ENCODE measurements at places on chromosomes 16 and 17.

- no peak for DNase-seq
Observed at GRCh38 chr16:55263271-55264250, 60.4 kb upstream of the IRX6 start.

GRCh38 chr16:55204069-55204468 lies 119.9 kb upstream of the IRX6 start:
- DNase-seq = no peak

- DNase-seq = no peak
Observed at GRCh38 chr16:82735673-82736091, 108.9 kb downstream of the CDH13 start.

DNA sequence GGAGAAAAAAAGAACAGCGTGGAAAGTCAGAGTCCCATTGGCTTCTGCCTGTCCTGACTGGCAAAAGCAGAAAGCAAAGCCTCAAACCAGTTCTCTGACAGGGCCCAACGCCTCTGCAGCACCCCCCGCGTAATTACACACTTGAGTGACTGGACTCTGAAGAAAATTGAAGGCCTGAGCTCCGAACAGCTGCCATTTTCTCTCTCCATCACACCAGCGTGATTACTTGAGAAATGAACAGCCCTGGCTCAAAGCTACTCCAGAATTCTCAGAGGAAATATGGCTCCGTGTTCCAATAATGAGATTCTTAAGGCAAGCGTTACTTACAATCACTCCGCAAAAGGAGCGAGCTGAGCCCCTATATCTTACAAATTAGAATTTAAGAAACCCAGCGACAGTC lies 142.7 kb upstream of the C17orf78 start:
- no peak for DNase-seq

DNA sequence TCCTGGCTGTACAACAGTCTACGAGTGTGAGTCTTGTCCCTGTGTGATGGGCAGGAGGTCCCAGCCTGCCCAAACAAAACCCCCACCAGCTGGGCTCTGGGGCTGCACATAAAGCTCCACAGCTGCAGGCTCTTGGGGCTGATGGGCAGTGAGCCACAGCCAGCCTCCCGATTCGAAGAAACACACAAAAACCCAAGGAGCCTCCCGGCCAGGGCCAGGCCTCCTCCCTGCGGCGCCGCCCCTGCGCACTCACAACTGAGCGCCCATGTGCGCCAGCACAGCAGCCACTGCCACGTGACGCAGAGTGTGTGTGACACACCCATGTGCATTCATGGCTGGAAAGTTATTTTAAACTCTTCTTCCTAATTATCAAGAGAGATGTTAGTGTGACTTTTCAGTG lies 30.6 kb upstream of the FAAP100 start:
- DNase-seq = no peak

DNA sequence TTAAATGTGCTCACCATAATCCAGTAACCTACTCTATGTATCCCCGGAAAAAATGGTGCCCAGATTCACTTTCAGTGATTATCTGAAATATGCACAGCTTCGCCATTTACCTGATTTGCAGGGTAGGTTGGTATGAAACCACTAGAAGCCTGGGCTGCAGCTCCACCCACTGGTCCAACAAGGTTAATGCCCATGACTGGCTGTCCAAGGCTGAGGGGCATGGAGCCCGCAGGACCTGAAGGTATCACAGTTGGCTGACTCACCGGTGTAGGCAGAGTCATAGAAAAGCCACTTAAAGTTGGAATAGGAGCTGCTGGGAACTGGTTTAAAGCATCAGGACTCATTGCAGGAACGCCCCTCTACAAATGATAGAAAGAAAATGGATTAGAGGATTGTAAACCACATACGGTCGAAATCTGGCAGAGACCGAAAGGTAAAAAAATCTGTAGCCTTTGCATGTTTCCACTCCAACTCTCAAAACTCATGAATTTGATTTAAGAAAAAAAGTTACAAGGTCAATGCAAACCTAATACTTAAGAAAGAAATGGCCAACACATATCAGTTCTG lies 38.6 kb downstream of the SYNRG start:
- DNase-seq = peak; percentile 64

- no peak for DNase-seq
Observed at GRCh38 chr17:64269687-64270649, 6.9 kb upstream of the TEX2 start.

DNA sequence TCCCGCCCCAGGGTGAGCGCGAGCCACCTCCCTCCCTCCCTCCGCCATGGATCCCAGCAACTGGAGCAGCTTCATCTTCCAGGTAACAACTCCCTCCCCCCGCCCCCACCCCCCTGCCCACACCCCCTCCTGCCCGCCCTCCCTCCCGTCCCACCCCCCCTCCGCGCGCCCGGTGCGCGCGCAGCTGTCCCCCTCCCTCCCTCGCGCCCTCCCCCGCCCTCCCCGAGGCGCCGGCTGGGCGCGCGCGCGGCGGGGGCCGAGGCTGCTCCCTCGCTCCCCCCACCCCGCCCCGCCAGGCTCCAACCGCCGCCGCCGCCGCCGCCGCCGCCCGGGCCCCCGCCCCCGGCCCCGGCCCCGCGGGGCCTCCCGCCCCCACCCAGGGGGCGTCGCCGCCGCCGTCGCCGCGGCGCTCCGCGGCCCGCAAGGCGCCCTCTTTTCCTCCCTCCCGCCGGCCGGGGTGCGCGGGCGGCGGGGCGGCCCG lies at the start of gene MAZ:
MAZ (plus strand) TSS at position 431 of the 481 bp plus-strand sequence. CDS start 173 bp downstream, outside the sequence.
- DNase-seq = no peak

GRCh38 chr17:27751166-27751565 lies 49.2 kb downstream of the NOS2 start:
- no peak for DNase-seq

DNA sequence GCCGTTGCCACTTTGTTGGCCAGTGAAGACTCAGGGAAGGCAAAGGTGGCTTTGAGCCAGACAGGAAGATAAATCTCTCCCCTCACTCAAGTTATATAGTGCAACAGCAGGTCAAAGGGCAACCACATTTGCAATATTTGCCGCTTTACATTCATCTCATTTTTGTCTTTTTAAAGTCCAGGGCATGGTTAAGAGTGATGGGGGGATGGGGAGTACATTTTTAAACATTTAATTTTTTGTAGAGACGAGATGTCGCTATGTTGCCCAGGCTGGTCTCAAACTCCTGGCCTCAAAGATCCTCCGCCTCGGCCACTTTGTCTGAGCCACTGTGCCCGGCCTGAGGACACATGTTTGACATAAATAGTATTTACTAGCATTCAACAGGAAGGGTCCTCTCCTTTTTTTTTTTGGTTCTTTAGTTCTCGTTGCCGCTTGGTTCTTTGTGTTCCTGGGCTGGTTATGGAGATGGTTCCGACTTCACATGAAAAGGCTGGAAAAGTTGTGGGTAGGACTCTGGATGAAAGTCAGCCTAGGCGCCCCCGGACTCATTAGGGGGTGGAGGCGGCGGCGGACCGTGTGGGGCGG lies 95.7 kb downstream of the RAB11FIP4 start:
- DNase-seq = no peak

DNA sequence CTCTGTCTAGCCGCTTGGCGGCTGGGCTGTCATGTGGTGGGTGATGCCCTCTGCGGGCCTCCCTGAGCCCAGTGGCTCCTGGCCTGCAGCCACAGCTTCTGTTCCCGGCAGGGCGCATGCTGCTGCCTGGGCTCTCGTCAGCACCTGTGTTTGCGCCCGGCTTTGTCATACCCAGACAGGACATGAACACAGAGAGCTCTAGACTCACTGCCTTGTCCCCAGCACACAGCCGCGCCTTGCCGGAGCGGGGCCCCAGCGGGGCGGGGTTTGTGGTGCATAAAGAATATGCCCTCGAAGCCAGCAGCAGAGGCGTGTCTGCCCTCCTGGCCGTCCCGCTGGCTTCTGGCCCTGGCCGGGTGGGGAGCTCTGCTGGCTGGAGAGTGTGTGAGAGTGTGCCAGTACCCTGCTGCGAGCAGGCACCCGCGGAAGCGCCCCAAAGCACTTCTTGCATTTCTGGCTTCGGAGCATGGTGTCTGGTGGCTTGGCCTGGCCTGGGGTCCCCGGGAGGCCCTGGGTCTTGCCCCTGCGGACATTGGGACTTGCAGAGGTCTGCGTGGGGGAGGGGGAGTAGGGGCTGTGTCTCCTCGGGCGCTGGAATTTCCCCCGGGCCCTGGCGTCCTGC lies 14.4 kb downstream of the ASPSCR1 start:
- DNase-seq = peak; percentile 72

DNA sequence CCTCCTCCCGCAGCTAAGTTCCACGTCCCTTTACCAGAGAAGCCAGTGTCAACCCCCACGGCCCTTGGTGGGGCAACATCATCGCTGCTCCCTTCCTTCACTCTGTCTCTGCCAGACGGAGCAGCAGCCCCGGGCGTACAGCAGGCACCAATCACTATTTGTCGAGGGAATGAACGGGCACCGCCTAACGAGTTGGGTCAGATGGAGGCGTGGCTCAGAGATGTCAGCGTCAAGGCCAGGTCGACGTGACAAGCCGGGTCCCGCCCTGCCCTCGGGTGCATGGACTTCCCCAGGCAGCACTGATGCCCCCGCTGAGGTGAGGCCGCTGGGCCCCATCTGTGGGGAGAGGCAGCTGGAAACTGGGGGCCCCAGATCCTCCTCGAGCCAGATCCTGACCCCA lies 50.0 kb downstream of the CBFA2T3 start:
- no peak for DNase-seq

GRCh38 chr17:69574257-69575197 lies 160.0 kb downstream of the MAP2K6 start:
- peak; percentile 90 for DNase-seq

- DNase-seq = no peak
Observed at GRCh38 chr16:57945740-57946138, 25.2 kb downstream of the CNGB1 start.

DNA sequence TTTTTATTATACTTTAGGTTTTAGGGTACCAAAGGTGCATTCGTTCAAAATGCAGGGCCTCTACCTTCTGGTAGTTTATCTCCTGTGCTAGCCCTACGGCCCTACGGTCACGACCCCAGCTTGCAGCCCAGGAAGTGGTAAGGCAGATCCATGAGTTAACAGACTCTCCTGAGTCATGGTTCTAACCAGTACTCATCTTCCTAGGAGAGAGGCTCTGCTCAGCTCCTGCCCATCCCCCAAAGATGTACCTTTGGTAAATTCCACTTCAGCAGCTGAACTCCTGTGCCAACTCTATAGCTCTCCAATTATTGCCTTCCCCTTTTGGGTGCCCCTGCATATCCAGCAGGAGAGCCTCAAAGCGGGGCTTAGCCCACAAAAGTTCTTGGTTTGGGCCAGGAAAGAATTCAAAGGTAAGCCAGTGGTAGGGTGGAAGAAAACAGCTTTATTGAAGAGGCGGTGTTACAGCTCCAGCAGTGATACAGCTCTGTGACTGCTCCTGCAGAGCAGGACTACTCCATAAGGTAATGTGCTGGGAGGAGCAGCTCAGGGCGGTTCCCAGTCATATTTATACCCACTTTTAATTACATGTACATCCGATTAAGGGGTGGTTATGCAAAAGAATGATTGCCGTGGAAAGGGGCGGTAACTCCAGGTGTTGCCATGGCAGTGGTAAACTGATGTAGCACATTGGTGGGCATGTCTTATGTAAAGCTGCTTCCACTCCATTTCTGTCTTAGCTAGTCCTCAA lies 241.4 kb downstream of the PMP22 start:
- no peak for DNase-seq

DNA sequence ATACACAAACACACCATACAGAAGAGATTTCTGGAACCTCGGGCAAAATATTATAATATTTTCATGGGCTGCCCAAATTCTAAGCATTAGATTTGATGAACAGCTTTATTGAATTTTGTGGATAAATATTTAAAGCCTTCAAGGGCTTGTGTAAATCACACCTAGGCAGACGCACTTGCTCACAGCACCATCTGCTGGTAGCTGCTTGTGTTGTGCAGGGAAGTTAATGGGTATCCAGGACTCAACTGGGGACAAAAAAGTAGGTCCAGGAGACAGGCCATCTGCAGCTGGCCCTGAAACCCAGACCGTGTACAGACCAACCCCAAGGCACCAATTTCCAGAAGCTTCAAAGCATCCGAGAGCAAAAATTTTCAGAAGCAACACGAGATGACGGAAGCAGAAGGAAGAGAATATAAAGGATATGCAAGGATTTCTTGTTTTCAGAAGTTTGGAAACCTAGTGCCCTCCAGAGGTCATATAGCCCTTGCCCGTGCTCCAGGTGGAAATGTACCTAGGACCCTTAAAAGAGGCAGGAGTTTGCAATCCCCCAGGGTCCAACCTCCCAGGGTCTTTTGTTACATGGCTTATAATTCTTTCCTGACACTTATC lies 140.0 kb downstream of the CHD9NB start:
- DNase-seq = peak; percentile 69

GRCh38 chr16:57676553-57677085 lies 8.5 kb downstream of the ADGRG3 start:
- DNase-seq = no peak

DNA sequence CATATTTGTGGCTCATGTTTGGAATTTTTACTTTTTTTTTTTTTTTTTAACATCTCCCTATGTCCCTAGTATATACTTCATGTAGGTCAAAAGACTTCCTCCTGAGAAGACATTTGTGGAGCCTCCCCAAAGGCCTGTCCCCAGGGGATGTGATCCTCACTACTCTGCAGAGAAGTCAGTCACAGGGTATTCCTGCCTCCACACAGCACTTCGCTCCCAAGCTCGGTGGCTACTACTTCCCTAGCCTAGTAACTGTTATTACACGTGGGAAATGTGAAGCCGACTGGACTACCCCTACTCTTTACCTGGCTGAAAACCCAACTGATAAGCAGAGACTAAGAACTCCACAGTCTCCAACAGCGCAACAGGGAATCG lies 116.8 kb downstream of the HIC1 start:
- no peak for DNase-seq

- no peak for DNase-seq
Observed at GRCh38 chr17:34638526-34639260, 59.3 kb downstream of the TMEM132E start.

DNA sequence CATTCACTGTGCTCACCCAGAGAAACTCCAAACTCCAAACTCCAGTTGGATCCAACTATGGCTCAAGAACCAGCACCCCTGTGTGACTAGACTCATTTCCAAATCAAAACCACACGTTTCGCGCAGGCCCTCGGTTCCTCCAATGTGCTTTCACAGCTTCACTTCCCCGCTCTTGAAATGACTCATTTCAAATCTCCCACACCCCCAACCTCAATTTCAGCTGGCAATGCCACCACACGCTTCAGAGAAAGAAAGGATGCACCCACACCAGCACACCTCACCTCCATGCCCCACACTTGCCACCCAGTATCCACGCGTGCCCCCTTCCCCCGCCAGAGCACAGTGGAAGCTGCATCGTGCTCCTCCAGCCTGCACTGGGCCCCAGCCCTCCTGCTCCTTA lies 9.0 kb downstream of the TMEM92 start:
- DNase-seq = no peak

GRCh38 chr17:40023590-40024292 lies 8.5 kb downstream of the CSF3 start:
- DNase-seq = no peak

GRCh38 chr17:59631276-59631675 lies 11.6 kb downstream of the CLTC start:
- DNase-seq = no peak

DNA sequence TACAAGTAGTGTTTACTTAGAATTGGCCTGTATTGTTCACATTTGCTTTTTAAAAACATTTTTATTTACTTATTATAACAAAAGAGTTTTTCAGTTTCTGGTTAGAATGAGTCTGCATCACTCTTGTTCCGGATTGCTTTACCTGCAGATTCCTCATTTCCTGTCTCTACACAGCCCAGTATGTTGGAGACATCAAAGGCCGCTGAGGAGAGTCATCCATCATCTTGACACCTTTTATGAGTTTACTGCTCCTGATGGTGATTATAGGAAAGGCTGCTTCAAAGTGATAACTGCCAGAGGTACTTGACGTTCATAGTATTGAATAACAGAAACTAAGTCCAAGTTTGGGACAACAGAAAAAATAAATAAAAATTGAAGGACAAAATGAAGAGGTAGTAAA lies 490.5 kb upstream of the CA10 start:
- no peak for DNase-seq
